CD4-positive, alpha-beta T cell treated with Interferon alpha-2 for 1 hour (primary cell): ENCODE measurements at places on chromosomes 12 and 14.

- DNase-seq: peak; percentile 70
Measured at GRCh38 chr12:12327802-12328201, 22.2 kb downstream of the MANSC1 start.

DNA sequence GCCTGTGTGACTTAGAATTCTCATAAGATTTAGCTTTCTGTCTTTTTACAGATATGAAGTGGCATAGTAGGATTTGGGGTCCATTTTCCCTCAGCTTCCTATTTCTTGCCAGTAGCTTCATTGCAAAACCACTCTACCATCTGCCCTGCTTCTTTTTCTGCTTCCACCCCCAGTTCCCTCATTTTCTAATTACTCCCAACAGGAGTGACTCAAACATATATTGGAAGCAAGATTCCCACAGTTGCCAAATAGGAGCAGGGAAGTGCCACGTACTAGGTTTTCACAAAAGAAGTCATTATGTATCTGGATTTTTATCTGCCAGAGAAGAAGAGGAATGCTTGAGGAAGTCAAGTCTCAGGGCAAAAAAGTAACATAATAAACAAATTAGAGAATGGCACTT is 64.1 kb downstream of the ANO4 start:
- DNase-seq: no peak

DNA sequence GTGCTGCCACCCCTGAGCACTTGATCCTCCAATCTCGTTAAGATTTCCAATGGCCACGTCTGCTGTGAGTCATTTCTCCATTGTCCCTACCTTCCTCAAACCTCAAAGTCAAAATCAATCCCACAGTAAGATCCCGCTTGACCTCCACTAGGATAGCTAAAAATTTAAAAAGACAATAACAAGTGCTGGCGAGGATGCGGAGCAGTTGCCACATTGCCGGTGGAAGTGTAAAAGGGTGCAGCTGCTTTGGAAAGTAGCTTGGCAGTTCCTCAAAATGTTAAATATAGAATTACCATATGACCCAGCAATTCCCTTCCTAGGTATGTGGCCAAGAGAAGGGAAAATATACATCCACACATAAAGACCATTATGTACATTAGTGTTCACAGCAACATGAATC is 9.5 kb upstream of the BCL7A start:
- DNase-seq: no peak

GRCh38 chr14:49732896-49733295 is 35.1 kb upstream of the KLHDC2 start:
- no peak for DNase-seq

- no peak for DNase-seq
Measured at GRCh38 chr14:41362139-41362538, 244.5 kb upstream of the LRFN5 start.

DNA sequence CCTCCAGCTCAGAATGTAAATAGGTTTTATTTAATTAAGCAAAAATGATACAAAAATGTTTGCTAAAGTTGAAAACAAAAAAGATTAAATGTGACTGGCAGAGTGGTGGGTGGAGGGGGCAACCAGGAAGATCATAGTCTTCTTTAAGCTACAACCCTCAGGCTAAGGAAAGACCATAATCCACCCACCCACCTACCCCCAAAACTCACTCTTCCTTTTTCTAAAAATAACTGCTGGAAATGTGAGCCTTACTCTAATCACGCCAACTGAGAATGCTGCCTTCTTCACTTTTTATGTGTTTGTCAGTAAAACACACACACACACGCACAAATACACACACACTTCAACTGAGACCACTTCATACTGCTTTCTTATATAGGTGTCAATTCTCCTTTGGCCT is 230.0 kb upstream of the EGLN3 start:
- DNase-seq: no peak

GRCh38 chr12:1796515-1797010 is 23.8 kb upstream of the LRTM2 start:
- peak; percentile 51 for DNase-seq

DNA sequence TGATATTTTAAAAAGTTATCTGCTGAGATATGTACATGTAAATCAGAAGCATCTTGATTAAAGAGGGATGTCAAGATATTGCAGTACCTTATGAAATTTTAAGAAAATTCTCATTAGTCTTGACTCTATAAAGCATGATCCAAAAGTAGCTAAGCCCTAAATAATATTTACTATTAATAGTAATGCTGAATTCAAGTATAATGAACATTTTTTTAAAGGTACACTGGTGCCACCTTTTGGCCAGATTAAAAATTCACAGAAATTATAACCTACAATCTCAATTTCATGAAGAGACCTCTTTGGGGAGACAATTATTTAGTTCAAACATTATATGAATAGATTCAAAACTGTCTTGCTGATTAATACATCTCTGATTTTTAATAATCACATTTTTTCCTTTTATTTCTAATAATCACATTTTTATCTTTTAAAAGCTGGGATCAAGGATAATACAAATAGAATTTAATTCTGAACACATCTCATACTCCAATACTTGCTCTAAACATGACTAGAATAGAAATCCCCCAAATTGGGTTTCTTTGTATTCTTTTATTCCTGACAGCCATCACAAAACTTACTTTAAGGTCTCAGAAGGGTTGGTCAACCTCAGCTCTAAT is 13.4 kb downstream of the AKAP5 start:
- DNase-seq: peak; percentile 64

GRCh38 chr14:70779667-70780066 is 29.6 kb downstream of the MAP3K9 start:
- no peak for DNase-seq

- DNase-seq: no peak
Measured at GRCh38 chr12:89384807-89385206, 32.5 kb upstream of the DUSP6 start.

- DNase-seq: no peak
Measured at GRCh38 chr12:96441816-96442215, 41.6 kb upstream of the CDK17 start.

DNA sequence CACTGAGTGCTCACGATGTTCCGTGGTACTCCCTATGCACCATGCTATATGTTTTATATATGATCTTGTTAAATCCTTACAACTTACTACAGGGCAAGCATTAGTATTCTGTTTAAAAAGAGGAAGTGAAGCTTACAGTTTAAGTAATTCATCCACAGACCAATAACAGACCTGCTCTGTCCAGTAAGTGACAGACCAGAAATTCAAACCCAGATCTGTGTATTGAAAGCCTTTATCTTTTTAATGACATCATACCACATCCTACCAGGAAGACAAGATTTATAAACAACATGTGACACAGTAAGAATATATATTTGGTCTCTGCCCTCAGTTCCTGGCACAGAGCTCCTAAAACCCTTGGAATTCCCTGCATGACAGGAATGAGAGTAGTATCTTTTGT is 206.5 kb downstream of the STXBP6 start:
- no peak for DNase-seq

DNA sequence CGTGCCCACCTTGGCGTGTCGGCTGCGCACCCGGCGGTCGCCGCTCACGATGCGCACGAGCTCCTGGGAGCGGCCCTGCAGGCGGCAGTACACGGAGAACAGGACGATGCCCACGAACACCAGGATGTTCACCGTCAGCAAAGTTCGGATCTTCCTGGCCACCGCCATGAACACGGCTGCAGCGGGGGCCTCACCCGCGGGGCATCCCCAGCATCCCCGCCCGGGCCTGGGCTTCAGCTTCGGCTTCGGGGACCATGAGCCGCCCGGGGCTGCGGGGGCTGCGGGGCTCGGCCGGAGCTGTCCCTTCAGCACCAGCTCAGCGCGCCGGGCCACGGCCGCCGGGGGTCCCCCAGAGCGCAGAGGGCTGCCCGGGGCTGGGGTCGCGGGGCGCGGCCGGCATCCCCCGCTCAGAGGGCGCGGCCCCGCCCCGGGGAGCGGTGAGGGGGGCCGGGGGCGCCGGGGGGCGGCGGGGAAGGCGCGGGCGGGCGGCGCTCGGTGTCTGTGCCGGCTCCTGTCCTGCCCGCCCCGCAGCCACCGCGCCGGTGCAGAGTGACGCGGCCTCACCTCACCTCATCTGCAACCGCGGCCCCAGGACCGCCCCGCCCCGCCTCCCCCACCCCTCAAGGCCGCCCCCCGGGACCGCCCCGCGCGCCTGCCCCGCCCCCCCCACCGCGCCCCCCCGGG is at the start of gene GALNT9:
TSS of gene GALNT9 (minus strand) at position 554 of the 684 bp plus-strand sequence. CDS start at position 168, 386 bp downstream.
- DNase-seq: no peak

- DNase-seq: no peak
Measured at GRCh38 chr14:101088395-101088667, 184.8 kb upstream of the RTL1 start.

GRCh38 chr12:61412201-61412600 is 848.0 kb upstream of the USP15 start:
- DNase-seq: no peak

DNA sequence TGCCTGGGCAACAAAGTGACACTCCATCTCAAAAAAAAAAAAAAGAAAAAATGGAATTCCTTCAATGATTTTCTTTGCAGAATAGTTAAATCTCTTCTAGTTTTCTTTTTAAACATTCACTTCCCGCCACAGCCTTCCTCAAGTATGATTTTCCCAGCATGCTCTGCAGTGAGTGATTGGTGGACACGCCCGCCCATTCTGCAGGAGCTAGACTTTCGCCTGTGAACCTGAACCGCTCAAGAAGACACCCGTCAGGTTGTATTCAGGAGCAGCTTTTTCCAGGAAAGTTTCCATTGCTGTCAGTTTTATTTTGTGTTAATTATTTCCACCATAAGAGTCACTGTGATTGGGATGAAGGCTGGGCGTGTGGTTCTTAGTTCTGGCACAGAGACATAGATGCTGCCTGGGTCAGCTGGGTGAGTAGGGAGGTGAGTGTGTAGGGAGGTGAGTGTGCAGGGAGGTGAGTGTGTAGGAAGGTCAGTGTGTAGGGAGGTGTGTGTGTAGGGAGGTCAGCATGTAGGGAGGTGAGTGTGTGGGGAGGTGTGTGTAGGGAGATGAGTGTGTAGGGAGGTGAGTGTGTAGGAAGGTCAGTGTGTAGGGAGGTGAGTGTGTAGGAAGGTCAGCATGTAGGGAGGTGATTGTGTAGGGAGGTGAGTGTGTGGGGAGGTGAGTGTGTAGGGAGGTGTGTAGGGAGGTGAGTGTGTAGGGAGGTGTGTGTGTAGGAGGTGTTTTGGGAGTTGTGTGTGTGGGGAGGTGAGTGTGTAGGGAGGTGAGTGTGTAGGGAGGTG is 76.2 kb downstream of the KIF26A start:
- DNase-seq: no peak

- no peak for DNase-seq
Measured at GRCh38 chr12:132272711-132273110, 56.7 kb downstream of the GALNT9 start.

DNA sequence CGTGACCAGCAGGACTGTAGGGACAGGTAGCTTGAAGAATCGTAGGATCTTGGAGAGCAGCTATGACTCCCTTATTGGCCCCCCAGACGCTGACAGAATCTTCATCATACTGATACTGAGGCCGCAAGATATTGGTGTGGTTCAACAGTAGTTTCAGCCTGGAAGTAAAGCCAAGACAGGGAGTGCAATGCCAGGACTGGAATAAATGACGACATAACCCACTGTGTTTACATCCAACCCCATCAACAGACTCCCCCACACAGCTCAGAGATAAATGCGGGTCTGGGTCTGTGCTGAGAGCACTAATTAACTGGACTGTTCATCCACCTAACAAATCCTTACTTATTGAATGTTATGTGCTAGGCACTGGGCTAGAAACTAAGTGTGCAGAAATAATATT is 16.6 kb downstream of the NOXRED1 start:
- DNase-seq: no peak

DNA sequence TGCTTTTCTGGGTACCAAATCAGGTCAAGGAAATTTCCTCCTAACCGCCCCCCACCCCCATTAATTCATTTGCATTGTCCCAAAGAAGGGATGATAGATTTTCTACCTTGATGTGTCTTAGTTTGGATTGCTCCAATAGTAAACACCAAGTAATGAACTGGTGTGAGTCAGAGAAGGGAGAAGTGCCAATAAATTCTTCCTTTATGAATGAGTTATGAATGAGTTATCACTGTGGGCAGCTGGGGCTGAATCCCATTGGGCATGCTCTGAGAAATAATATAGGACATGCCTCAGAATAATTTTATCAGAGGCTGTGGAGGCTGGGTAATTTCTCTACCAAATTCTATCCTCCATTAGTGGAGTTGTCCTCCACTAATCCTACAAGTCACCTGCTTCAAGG is 277.9 kb upstream of the FLRT2 start:
- no peak for DNase-seq

DNA sequence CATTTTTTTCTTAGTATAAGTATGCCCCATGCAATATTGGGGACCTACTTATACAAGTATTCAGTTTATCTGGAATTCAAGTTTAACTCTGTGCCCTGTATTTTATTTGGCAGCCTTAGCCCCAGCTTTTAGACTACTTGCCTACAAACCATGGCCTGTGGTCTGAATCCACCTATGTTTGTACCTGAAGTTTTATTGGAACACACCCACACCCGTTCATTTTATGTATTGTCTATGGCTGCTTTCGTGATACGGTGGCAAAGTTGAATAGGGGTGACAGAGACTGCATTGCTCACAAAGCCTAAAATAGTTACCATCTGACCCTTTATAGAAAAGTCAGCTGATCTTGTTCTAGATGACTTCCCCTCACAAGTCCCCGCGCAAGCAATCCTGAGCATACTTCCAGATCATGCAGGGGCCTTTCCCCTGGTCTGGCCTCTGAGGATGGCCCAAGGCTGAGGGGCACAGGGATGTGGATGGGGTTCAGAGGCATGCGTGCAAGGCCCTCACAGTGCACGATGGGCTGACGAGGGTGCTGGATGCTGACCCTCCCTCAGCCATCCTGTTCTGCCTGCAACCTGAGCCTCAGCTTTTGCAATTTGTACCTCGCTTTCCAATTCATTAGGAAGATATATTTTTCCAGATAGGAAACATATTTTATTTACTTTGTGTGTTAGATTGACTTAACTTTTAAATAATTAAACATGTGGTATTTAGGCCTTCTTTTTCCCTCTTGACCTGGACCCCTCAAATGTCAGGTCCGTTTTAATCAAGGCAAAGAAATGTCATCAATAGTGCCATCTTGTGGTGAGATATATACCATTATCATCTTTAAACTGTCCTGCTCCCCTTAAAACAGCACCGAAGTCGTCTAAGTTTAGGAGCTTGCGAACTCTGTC is 527.3 kb upstream of the CCDC196 start:
- DNase-seq: peak; percentile 67

- DNase-seq: no peak
Measured at GRCh38 chr12:11040162-11040561, 9.0 kb upstream of the TAS2R31 start.

GRCh38 chr12:124847113-124848074 is 16.3 kb downstream of the SCARB1 start:
- DNase-seq: no peak

GRCh38 chr14:56138928-56139327 is 20.7 kb downstream of the PELI2 start:
- no peak for DNase-seq
